Left ventricle myocardium superior (tissue), 1 donor: ENCODE measurements at places on chromosomes 12 and 14. TPM values are rescaled to one million over a fixed set of nuclear protein-coding genes. Genes with fewer than 3 reads are reported as not detected.

The USP44 gene
- total RNA-seq, result 1.0 TPM

GRCh38 chr12:46264057-46264456 lies 4.8 kb downstream of the SLC38A1 start:
- no peak for DNase-seq

DNA sequence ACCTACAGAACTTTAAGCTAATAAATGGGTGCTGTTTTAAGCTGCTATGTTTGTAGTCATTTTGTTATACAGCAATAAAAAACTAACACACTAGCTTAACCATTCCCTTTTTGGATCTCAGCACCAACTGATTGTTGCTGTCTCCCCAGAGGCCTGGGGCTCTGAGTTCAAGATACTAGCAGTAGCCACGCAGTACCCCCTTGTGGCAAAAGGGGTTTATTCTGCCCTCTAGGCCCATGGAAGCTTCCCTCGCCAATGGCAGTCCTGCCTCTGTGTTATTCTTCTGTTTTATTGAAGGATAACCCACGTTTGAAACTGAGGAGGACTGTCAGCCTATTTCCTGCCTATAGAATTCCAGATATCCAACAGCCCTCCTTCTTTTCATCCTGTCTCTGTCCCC lies 455.3 kb upstream of the ATP2B1 start:
- DNase-seq, result no peak

DNA sequence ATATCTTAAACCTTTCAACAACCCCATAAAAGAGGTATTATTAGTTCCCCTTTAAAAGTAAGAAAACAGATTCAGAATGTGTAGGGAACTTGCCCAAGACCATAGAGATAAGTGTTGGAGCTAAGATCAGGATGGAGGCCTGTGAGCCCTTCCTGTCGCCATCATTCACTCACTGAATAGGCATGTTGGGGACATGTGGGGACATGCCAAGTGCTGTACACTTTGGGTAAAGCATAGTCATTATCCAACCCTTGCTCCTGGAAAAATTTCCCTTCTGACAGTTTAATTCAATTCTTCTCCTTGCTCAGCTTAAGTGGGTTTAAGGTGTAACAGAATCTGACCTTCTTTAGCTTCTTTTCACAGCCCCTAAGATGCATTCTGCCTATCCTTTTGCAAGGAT lies 28.0 kb upstream of the C12orf42 start:
- DNase-seq, result no peak

DNA sequence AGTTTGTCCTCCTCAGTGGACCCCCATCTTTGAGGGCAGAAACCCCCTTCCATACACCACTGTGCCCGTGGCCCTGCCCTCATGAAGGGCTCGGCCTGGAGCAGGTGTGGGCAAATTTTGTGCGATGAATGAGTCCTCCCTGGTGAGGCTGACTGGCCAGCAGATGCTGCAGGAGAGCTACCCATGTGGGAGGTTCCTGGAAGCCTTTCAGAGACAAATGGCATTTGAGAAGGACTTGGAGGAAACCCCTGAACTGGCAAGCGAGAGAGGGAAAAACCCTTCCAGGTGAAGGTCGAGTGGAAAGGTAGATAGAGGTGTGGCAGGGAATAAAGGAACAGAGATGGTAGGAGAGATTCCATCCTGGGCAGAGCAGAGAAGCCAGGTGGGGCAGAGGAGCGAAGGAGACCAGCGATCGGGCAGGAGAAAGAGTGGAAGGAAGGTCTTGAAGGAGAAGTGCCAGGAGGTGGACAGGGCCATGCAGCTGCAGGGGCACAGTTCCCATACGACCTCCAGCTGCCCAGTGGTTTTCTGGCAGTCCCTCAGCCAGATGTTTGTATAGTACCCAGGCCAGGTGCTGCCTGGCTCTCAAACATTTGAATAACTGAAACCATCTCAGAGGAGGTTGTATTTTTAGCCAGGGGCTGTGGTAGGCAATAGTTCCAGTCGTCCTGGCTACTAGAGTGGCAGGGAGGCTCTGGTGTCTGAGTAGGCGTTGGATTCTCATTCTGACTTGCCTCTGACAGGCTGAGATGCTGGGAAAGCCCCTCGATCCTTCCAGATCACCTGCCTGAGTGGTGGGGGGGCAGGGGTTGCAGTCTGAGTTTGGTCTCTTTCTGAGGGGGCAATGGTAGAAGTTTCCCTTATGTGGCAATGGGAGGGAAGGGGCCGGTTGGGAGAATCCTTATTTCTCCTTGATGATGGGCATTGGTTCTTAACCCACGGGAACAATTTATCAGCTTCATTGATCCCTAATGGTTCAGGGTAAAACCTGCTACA lies 40.1 kb downstream of the FBXL14 start:
- no peak for DNase-seq
